ENCODE measurements at places on chromosomes 1 and 21.

GRCh38 chr1:177669161-177669560 lies 300.7 kb downstream of the SEC16B start:
- no peak for DNase-seq

- no peak for DNase-seq
Measured at GRCh38 chr1:239719642-239720258, 333.4 kb downstream of the CHRM3 start.

DNA sequence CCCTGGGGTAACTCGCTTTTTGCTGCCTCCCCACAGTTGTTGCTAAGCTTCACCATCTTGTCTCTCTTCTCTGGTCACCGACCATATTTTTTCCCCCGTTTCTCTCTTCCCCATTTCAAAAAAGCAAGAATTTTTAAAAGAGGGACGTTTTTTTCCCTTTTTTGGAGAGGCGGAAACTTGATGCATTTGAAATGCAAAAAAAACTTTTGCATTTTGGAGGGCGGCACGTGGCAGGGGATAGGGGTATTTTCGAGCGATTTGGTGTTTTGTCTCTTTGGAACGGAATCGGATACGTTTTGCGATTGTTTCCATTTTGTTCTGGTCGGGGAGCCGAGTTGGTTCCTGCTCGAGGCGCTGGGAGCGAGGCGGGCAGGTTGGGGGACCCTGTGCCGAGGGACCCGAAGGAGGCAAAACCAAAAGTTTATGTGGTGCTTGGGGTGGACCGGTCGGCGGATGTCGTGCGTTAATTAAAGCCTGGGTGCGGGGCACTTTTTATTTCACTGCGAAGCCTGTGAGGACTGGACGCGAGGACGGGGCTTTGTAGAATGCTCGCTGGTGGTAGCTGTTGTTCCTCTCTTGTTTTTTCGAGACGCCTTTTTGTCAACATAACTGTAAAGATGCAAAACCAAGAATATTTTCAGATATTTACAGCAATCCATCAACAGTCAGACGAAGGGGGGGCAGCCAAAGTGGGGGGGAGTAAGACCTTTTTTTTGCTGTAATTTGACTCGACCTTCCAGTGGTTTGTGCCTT lies 884 bp downstream of the H3-3A start:
- DNase-seq = peak; percentile 39

DNA sequence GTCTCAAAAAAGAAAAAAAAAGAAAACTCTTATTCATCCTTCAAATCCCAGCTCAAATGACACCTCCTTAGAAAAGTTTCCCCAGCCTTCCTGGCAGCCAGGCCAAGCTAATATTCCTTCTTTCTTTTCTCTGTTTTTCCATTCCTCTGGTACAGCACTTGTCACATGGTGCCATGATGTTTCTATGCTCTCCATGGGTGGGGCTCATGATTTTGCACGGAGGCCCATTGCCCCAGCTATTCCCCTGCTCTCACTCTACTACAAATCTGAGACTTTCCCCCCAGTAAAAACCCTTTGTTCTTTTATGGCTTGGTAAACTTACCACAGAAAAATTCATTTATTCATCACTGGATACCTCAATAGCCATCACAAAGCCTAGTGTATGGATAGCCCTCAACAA lies 26.5 kb downstream of the OLFML2B start:
- no peak for DNase-seq

DNA sequence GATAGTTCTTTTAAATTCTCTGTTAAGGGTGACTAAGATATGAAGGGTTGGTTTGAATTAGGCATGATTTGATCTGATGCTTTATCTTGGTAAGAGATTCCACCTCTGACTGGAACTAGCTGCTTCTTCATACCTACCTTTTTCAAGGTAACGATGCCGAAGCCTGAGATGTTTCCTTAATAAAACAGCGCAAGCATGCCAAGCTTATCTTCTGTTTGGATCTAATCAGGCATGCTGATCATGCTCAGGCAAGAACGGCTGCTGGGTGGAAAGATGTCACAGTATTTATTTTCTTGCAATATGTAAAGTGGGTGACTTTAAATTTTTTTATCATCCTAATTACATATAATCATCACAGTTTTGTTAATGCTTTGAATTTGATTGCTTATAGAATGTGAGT lies 148.7 kb downstream of the ADGRL2 start:
- DNase-seq = no peak

DNA sequence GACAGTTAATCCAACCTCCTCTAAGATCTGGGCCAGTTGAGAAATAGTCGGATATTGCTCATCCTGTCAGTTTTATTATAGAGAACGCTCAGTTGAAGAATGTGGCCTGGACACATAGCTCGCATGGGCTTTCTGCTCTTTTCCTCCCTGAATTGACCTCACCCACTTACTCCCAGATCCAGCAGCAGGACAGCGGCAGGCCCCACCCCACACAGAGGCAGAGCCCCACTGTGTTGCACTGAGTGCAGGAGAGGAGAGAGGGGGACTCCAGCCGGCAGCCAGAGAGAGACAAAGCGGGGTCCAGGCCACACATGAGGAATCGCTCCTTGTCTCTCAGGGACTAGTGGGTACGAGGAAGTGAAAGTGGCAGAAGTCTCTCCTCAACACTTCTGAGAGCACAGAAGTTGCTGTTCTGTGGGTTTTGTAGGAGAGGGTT lies 78.6 kb downstream of the LAMC1 start:
- DNase-seq = no peak

DNA sequence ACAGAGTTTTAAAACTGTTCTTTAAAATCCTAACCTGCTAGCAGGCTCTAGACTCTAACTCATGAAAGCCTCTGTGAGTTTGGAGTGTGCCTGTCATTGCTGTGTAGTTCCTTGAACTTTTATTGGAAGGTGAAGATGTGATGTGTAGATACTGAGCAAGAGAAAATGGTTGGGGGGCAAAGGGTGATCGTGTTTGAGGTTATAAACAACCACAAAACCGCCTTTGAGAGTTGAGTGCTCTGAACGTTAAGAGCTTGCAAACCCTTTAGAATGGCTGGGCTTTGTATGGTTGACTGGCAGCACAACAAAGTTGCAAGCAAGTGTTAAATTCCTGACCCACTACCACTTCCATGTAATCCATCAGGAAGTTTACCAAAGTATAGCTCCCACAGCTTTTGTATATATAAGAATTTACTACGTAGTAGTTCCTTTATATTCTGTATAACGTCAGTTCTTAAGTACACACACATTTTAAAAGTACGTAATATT lies 19.6 kb downstream of the BACE2 start:
- no peak for DNase-seq

GRCh38 chr1:40315239-40315794 lies 1.8 kb downstream of the COL9A2 start:
- DNase-seq = peak; percentile 38

- no peak for DNase-seq
Measured at GRCh38 chr1:34825455-34826091, 32.8 kb downstream of the GJA4 start.

DNA sequence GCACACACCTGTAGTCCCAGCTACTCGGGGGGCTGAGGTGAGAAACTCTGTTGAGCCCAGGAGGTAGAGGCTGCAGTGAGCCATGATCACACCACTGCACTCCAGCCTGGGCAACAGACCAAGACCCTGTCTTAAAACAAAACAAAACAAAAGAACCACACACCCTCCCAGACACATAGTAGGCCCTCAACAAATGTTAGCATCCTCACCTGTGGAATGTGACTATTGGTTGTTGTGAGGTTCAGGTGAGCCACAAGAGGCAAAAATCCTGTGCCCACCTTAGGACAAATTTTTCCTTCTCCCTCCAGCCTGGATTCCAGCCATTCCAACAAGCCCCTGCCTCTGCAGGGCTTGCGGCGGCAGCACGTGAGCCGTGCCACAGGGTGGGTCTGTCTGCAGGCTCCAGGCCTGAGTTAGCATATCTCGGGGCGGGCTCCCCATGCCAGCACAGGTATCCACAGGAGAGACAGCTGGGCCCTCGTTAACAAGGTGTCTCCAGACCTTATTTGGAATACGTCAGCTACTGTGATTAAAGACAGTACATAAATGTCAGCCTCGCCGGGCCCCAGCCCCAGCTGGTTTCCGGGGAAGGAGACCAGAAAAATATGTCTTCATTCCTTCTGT lies 17.4 kb downstream of the C1QB start:
- no peak for DNase-seq

GRCh38 chr1:111197598-111198284 lies 2.7 kb downstream of the DENND2D start:
- DNase-seq = no peak

DNA sequence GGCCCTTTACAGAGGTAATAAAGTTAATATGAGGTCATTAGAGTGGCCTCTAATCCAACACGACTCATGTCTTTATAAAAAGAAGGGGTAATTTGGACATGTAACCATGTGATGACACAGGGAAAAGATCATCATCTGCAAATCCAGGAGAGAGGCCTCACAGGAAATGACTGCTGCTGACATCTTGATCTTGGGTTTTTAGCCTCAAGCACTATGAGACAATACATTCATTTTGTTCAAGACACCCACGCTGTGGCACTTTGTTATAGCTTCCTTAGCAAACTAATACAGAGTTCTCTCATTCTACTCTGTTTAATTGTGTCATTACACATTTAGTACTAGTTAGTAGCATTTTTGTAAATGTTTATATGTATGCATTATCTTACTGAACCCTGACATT lies 64.0 kb upstream of the RUNX1 start:
- DNase-seq = no peak

DNA sequence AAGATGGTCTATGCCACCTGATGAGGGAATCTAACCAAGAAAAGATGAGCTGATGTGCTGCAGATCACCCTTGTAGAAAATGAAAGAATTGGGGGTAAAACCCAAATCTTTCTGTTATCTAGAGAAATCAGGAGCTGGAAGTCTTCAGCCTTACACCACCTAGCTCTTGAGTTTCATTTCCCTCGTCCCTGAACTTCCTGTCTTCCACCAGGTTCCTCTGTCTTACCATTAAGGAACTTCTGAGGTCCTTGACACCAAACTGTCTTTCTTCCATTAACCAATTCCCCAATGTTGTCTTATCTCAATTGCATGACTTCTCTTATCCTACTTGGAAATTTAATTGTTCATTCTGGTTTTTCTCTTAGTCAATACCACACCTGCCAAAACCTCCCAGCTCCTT lies 31.5 kb downstream of the LPAR3 start:
- no peak for DNase-seq

DNA sequence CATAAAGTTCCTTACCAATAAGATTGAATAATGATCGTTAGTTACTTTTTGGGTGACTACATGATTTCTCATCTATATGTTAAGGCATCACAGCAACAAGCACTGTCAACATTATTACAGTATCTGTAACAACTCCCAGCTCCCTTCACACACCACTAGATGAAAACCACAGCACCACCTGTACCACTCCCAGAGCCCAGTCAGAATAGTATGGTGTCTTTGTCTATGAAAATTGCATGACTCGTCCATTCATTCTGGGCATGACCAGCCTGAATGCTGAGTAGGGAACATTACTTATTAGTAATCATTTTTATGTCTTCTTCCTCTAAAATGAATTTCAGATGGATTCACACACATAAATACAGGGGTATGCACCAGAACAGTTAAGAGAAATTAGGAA lies 7.0 kb downstream of the OLFML2B start:
- no peak for DNase-seq

- no peak for DNase-seq
Measured at GRCh38 chr1:220908757-220909156, 29.5 kb downstream of the HLX start.

Data from NCI-H446 (cell line).